Skeletal muscle tissue (tissue), 5 donors: ENCODE measurements at places on chromosomes 12 and 14. TPM values are rescaled to one million over a fixed set of nuclear protein-coding genes. Genes with fewer than 3 reads are reported as not detected.

POTEG gene
- not detected for total RNA-seq

CCDC198 gene
- total RNA-seq = not detected

PRPH gene
- 2.6 TPM for total RNA-seq

HOXC12 gene
- total RNA-seq = not detected

HHIPL1 gene
- 2.6 TPM for total RNA-seq

CLEC4A gene
- total RNA-seq = not detected

CD163 gene
- total RNA-seq = 23.0 TPM

DIO2 gene
- 1.6 TPM for total RNA-seq

ABHD12B gene
- not detected for total RNA-seq

MYO1A gene
- not detected for total RNA-seq

DEGS2 gene
- 0.52 TPM for total RNA-seq

GZMB gene
- total RNA-seq = 0.52 TPM

WNT1 gene
- total RNA-seq = not detected

SLC17A8 gene
- under 0.01 TPM for total RNA-seq

CCNB1IP1 gene
- 57.4 TPM for total RNA-seq

MAP3K9 gene
- under 0.01 TPM for total RNA-seq

CEP128 gene
- total RNA-seq = 6.8 TPM

ITPR2 gene
- 14.6 TPM for total RNA-seq

GUCY2C gene
- not detected for total RNA-seq

MSRB3 gene
- total RNA-seq = 34.4 TPM

LUM gene
- 396 TPM for total RNA-seq

IL23A gene
- not detected for total RNA-seq

KIF5A gene
- under 0.01 TPM for total RNA-seq

KCNJ8 gene
- total RNA-seq = 32.4 TPM

TMPRSS12 gene
- total RNA-seq = not detected

ASCL1 gene
- not detected for total RNA-seq

SDR39U1 gene
- 12.0 TPM for total RNA-seq

IL22 gene
- not detected for total RNA-seq

P2RX2 gene
- not detected for total RNA-seq

GPR65 gene
- 0.52 TPM for total RNA-seq

INSM2 gene
- not detected for total RNA-seq

BMAL2 gene
- total RNA-seq = 1.6 TPM

AGAP2 gene
- total RNA-seq = 2.1 TPM

LBHD2 gene
- not detected for total RNA-seq

MYH6 gene
- total RNA-seq = 2.1 TPM

TAS2R10 gene
- 2.1 TPM for total RNA-seq

SLCO1B1 gene
- not detected for total RNA-seq

SLC7A8 gene
- total RNA-seq = 4.7 TPM

EML5 gene
- 1.0 TPM for total RNA-seq

C12orf60 gene
- 2.1 TPM for total RNA-seq

EPYC gene
- total RNA-seq = 0.52 TPM

VWF gene
- total RNA-seq = 58.5 TPM
